ENCODE measurements at places on chromosomes 4 and X. TPM values are rescaled to one million over a fixed set of nuclear protein-coding genes. Genes with fewer than 3 reads are reported as not detected.

CLIC2 gene
- total RNA-seq, result 48.7 TPM

ADRA2C gene
- 0.54 TPM for total RNA-seq

AMER1 gene
- 5.0 TPM for total RNA-seq

S100P gene
- total RNA-seq, result 16.8 TPM

NEUROG2 gene
- total RNA-seq, result not detected

MAP7D2 gene
- 0.07 TPM for total RNA-seq

PDLIM3 gene
- total RNA-seq, result not detected

DMRTC1 gene
- not detected for total RNA-seq

FNIP2 gene
- total RNA-seq, result 9.7 TPM

AFM gene
- 0.07 TPM for total RNA-seq

GRCh38 chr4:147078875-147079658, 133.4 kb upstream of the TTC29 start:
- H3K36me3 ChIP-seq, result no peaks in the 10 kb centered on the region
- no peak for DNase-seq
- no peak overlapping the region for H3K4me3 ChIP-seq
- no peaks in the 10 kb centered on the region for H3K4me1 ChIP-seq

- H3K27ac ChIP-seq, result peak overlapping the region; percentile 97
- peaks cover 5% of the 10 kb centered on the region for H3K4me1 ChIP-seq
- H3K4me3 ChIP-seq, result peak overlapping the region; percentile 70
Observed at GRCh38 chr4:74158466-74159142, 686 bp downstream of the MTHFD2L start.

DNA sequence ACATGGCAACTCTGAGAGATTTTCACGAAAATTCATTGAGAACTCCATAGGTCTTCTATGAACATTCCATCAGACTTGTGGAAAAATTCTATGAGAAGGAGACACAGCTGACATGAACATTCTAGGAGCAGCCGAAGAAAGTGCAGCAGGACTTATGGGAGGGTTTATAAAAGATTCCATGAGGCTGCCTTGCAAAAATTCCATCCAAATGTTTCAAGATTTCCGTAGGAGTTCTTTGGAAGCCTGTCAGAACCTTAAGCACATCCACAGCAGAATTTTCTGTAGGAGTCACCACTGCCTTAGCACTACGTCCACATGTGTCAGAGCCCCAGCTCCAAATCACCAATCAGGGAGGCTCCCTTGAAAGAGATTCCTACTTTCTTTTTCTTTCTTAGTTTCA, 67.0 kb upstream of the MSX1 start:
- no peak for DNase-seq
- H3K4me1 ChIP-seq, result no peaks in the 10 kb centered on the region
- H3K27ac ChIP-seq, result no peak overlapping the region

DNA sequence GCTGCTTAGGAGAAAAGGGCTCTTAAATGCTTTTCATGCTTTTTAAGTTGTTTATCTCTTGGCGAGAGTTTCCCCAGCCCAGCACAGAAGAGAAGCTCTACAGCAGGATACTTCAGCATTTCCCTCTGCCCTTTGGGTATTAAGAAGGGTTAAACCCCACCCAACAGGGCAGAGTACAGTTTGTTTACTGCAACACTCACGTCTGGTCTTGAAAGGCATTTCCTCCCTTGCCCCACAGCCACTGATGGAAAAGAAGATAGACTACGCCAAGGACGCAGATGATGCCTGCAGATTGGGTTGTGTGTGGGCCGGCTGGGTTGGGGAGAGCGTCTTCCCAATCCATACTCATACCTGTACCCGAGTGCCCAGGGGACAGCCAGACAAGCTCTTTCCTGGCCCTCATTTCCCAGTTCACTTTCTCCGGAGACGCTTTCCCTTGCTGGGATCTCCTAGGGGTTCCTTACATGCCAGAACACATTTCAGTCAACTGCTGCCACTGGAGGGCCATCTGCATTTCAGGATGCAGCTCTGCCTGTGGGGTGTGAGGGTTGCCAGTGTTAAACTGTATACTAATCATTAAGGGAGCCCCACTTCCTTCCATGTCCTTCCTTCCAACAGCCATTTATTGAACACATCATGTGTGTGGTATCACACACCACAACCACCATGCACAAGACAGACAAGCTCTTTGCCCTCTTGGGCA, 96.5 kb upstream of the DHX15 start:
- H3K27me3 ChIP-seq, result peaks cover 6% of the 10 kb centered on the region
- H3K27ac ChIP-seq, result no peak overlapping the region
- H3K4me1 ChIP-seq, result no peaks in the 10 kb centered on the region
- DNase-seq, result no peak
- H3K36me3 ChIP-seq, result no peaks in the 10 kb centered on the region

GRCh38 chr4:95007998-95008397, 250.2 kb downstream of the BMPR1B start:
- no peak overlapping the region for H3K4me3 ChIP-seq
- DNase-seq, result no peak
- H3K27ac ChIP-seq, result no peak overlapping the region

GRCh38 chr4:30294295-30294694, 425.9 kb upstream of the PCDH7 start:
- no peaks in the 10 kb centered on the region for H3K4me1 ChIP-seq
- no peaks in the 10 kb centered on the region for H3K27me3 ChIP-seq
- no peak overlapping the region for H3K4me3 ChIP-seq
- no peak overlapping the region for H3K27ac ChIP-seq

DNA sequence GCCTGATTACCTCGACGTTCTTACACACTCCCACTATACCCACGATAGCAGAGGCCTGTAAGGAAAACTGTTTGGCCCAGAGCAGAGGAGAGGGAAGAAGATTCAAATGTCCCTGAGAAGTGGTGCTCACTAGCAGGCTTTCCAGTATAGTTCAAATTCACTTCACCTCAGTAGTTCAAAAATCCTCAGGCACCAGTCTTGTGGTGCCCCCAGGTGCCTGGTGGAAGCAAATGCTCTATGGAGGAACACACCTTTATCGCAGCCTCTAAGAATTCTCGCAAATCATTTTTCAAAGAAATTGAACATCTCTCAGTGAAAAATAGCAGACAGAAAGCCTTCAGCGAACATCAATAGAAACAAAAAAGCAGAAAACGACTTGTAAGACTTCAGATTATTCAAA, 12.2 kb upstream of the MTMR1 start:
- peak; percentile 29 for DNase-seq
- H3K36me3 ChIP-seq, result no peaks in the 10 kb centered on the region
- no peaks in the 10 kb centered on the region for H3K4me1 ChIP-seq
- H3K27me3 ChIP-seq, result no peaks in the 10 kb centered on the region
- H3K4me3 ChIP-seq, result no peak overlapping the region

- H3K27me3 ChIP-seq, result no peaks in the 10 kb centered on the region
- H3K4me1 ChIP-seq, result no peaks in the 10 kb centered on the region
- DNase-seq, result no peak
- H3K4me3 ChIP-seq, result no peak overlapping the region
- no peaks in the 10 kb centered on the region for H3K36me3 ChIP-seq
Observed at GRCh38 chrX:17266136-17266535, 108.9 kb upstream of the NHS start.

- H3K4me3 ChIP-seq, result no peak overlapping the region
- no peaks in the 10 kb centered on the region for H3K36me3 ChIP-seq
- peaks cover 14% of the 10 kb centered on the region for H3K4me1 ChIP-seq
Observed at GRCh38 chr4:1047976-1048772, 36.7 kb downstream of the FGFRL1 start.

Data from K562 (cell line).